Stimulated activated CD4-positive, alpha-beta T cell treated with anti-CD3 and anti-CD28 coated beads, Interleukin-1b, Interleukin-23, amount 100 ng/mL, for 4 hours (primary cell): ENCODE measurements at places on chromosomes 2 and 18.

GRCh38 chr2:128450211-128451024, 131.8 kb upstream of the HS6ST1 start:
- no peak for DNase-seq

DNA sequence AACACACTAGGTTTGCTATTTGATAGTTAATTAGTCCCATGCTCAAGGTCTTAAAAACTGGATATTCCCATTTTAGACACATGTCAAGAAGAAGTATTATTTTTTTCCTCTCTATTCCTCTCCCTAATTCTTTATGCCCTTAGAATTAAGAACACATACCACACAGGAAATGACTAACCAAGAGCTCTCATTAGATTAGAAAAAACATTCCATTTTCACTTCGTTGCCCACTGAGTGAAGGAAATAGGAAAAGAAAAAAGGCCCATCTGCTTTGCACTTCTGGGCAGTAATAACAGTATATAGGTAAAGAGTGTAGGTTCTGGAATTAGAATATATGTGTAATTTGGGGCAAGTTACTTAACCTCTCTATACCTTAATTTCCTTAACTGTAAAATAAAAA, 26.9 kb downstream of the ACADL start:
- no peak for DNase-seq

DNA sequence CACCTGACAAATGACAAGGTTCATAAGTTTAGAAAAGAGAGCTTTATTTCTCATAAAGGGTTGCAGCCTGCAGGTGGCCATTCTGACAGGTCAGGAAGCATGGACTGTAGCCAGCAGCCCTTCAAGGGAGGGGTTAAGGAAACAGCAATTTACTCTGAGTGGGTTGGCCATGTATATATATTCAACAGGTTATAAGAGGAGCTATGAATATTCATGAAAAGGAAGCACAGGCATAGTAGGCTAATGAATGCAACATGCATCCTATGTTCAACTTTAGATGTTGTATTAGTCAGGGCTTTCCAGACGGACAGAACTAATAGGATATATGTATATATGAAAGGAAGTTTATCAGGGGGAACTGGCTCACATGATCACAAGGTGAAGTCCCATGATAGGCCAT, 20.6 kb downstream of the RNU2-63P start:
- DNase-seq, result no peak

GRCh38 chr2:6301426-6301825, 564.3 kb downstream of the CMPK2 start:
- DNase-seq, result no peak

DNA sequence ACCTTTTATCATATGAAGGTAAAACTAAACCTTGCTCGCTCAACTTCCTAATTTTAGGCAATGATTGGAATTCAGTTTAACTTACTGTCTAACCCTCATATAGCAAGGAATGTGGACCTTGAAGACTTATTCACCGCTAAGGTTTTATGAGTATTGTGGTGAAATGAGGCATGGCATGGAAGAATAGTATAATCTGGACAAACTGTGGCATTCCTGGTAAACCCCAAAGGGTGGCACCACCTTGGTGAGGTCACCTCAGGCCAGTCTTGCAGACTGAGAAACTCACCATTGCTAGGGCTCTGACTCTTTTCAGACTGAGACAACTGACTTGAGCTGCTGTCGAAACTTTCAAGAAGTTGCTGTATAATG, 51.1 kb upstream of the EHBP1 start:
- no peak for DNase-seq

GRCh38 chr2:19230626-19231025, 127.8 kb downstream of the OSR1 start:
- DNase-seq, result no peak

- DNase-seq, result no peak
Observed at GRCh38 chr2:34242763-34243123, 643.6 kb upstream of the FAM98A start.

GRCh38 chr2:137892739-137893138, 71.5 kb upstream of the HNMT start:
- DNase-seq, result no peak

- no peak for DNase-seq
Observed at GRCh38 chr2:172434821-172435605, 7.6 kb downstream of the ITGA6 start.

DNA sequence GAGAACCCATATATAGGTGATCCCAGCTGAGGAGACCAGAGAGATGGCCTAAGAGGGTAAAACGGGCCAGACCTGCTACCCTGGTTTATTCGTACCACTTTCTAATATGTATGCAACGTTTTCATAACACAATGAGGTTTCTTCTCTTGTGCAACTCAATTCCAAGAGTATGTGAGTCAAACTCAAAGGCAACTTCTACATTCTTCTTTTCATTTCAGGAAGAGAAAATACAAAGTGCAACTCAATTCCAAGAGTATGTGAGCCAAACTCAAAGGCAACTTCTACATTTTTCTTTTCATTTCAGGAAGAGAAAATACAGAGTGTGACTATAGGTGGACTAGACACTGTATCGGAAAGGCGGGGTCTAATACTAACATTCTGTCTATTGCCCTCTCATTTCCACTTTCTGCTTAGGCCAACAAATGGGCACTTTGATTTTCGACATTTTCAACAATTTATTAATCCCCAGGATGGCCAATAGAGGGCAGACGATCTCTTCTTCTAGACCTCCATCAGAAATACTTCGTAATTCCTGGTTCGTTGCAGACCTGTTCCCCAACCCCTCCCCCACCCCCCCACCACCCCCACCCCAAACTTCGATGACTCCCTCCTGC, 3.7 kb upstream of the CRIM1 start:
- no peak for DNase-seq

DNA sequence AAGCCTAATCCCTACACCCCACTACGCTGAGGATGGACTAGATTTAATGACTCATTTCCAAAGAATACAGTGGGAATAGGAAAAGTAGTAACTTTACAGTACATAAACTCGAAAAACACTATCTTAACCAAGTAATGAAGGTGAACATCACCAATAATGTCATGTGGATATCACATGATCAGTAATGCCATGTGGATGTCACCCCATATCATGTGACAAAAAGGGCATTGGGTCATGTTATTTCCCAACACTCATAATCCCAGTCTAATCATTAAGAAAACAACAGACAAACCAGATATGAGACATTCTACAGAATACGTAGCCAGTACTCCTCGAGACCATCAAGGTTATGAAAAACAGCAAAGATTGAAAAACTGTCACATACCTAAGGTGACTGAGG, 667.3 kb upstream of the CRIM1 start:
- no peak for DNase-seq

- no peak for DNase-seq
Observed at GRCh38 chr2:33133454-33133952, 186.8 kb downstream of the LTBP1 start.

DNA sequence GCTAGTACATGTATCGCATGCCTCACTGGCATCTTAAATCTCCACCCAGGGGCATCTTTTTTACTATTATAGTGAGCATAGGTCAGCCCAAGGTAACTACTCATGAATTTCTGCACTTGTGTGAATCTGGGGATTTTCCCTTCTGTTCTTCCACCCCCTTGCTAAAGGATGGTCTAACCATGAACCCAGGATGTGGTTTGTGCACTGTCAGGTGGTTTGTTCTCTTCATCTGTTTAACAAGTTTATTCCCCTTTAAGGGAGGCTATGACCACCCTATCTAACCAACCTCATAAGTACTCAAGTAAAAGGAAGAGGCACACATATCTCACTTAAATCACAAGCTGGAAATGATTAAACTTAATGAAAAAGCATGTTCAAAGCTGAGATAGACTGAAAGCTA, 243.0 kb downstream of the RPRM start:
- DNase-seq, result no peak

DNA sequence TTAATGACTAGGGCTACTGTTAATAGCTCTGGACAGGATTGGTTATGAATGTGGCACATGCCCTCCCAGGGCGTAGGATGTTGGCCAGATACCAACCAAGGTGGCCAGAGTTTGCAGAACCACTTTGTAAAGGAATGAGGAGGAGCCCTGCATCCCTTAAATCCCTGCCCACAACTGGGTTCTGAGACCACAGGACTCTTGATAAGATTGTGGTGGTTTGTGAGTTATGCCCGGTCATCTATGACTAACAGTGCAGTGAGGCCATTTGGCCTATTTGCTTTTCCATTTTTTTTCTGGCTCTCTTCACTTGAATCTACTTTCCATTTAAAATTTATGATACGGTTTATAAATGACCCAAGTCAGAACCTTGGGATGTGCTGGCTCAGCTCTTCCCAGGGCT, 294.5 kb downstream of the PRKCE start:
- DNase-seq, result no peak

DNA sequence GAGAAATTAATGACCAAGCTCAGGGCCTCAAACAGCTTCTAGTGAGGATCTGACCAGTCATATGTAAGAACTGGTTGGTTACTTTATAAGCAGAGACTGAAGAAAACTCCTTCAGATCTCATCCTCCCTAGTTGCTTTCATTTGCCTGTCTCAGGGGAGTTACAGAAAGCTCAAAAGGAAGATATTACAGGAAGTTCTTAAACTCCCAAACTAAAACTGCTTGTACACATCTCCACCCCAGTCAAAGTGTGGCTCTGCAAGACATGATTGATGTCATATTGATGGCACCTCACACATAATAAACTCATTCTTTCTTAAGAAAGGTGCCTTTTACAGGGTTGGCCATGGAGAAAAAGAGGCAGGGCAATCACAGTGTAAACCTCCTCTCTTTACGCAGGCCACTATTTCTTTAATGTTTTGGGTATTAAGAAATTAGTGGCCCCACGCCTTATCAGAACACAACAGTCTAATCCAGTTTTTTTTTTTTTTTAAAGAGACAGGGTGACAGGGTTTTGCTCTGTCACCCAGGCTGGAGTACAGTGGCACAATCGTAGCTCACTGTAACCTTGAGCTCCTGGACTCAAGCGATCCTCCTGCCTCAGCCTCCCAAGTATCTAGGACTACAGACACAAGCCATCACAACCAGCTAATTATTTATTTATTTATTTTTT, 62.6 kb upstream of the STK17B start:
- DNase-seq, result no peak
